ENCODE measurements at places on chromosomes 3 and 15.

- no peak for DNase-seq
Measured at GRCh38 chr3:6532101-6532500, 328.8 kb upstream of the GRM7 start.

DNA sequence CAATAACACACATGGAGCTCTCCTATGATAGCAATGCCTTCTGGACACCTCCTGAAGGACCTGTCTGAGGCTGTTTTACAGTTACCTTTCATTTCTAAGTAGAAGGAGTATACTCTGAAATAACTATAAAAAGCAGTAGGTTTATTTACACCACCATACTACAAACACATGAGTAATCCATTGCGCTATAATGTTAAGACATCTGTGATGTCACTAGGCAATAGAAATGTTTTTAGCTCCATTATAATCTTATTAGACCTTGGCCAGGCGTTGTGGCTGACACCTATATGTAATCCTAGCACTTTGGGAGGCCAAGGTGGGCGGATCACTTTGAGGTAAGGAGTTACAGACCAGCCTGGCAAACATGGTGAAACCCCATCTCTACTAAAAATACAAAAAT is 24.7 kb downstream of the PXK start:
- no peak for DNase-seq

GRCh38 chr3:59446775-59447465 is 397.1 kb upstream of the CFAP20DC start:
- DNase-seq, result no peak

- DNase-seq, result peak; percentile 58
Measured at GRCh38 chr15:51971375-51972133, at the start of gene LEO1. TSS of gene LEO1 (minus strand) at chr15:51971778. CDS start at chr15:51971745, 33 bp downstream.

DNA sequence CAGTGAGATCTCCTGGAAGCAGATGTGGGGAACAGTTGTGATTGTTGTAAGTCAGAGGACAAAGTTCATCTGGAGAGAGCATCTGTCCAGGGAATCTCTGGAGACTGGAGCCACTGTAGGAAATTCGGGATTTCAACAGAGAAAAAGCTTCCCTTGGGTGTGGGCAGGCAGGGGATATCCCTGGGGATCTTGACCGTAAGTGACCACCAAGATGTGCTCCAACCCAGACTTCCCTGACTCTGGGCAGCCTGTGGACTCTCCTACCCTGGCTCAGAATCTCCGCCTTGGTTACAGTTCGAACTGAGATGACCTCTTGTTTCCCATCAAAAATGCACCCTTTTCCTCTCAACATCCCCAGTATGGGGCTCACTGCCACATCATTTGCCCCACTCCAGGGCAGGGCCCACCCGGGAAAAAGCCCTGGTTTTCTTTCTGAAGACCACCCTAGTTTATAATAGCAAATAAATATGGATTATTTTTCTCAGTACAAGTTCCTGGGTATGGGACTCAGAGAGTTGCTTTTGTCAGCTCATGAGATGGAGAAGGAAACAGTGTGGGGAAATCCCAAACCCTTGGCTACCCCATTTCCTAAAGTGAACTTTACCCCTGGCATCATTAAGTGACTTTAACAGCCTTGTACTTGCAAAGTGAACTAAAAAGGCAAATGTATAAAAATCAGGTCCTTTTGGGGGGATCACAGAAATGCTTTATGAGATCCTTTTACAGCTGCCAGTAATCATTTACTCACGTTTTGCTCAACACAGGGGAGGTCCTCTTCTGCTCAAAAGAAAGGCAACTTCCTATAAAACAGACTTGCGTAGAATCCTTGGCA is 89.9 kb downstream of the CCNL1 start:
- DNase-seq, result no peak

GRCh38 chr15:63238796-63239195 is 38.6 kb upstream of the APH1B start:
- no peak for DNase-seq

DNA sequence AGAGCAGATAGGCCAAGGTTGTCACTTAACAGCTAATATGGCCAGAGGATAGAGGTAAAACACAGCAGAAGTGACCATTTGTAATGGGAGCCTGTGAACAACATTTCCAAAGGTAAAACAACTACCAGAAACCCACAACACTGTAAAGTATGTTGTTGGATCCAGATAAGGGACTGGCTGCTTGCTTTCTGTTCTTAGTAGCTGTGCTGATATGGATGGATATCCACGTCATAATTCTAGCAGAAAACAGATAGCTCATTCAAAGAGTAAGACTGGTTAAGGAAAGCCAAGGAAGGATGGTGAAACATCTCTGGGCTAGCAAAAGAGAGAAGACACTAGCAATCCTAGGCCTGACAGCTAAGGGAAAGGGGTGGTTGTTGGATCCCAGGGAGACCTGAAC is 36.9 kb upstream of the SPRED1 start:
- no peak for DNase-seq

DNA sequence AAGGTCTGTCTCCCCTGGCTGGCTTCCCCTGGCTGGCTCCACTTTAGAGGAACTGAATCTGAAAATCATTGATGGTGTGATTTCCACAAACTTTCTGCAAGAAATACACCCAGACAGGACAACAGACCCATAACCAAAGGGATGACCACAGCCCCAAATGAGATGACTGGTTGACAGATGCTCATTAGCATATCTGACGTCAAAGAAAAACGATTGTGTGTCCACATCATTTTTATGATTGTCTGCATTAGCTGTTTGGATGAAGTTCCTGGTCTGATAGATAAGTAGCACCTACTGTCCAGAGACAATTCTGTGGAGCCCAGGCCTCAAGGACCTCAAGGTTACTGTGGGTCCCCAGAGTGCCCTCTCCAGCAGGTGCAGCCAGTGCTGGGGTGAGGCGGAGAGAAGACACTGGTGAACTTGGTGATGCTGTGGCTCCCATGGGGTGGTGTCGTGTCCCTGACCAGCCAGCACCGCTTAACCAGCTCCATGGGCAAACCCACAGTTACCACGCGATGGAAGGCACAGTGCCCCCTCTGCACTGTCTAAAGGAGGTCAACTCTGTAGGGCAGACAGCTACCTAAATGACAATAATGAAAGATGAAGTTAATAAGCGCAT is 127.4 kb downstream of the NSMCE3 start:
- no peak for DNase-seq

DNA sequence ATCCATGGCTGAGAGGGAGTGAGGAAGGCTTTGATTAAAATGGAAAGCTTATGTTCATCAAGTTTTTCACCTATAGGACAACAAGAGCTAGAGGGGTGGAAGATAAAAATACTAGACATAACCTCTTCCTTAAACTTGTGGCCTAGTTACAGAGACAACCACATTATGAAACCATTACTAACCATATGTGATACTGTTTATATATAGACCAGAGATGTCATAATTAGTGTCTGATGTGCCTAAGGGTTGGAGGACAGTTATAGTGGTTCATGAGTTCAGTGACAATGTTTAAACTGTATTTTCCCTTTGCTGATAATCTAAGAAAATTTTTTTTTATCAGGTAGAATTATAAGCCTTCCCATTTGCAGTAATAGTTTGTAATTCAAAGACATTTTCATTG is 23.7 kb downstream of the PHLDB2 start:
- no peak for DNase-seq

DNA sequence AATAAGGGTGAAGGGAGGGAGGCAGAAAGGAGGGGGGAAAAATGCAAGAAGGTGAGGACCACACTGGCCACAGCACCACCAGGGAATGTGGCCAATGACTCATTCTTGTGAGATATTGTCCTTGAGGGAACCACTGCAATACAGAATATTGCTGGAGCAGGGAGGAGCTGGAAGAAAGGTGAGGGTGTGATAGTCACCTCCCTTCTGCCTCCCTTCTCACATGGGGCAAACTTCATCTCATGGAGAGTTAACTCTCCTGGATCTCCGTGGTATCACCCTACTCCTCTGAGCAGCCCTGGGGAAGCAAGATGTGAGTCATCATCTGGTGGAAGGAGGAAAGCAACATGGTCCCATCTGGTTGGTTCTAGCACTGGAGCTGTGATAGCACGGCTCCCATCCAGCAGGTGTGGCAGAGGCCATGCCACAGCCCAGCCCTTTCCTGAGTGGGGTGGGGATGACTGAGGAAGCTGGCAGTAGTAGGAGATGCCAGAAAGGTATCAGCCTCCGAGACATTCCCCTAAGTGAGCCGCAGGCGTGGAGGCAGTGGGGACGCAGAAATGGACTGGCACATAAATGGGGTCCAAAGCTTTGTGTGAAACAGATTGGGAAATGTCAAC is 115.9 kb upstream of the LPP start:
- DNase-seq, result no peak

DNA sequence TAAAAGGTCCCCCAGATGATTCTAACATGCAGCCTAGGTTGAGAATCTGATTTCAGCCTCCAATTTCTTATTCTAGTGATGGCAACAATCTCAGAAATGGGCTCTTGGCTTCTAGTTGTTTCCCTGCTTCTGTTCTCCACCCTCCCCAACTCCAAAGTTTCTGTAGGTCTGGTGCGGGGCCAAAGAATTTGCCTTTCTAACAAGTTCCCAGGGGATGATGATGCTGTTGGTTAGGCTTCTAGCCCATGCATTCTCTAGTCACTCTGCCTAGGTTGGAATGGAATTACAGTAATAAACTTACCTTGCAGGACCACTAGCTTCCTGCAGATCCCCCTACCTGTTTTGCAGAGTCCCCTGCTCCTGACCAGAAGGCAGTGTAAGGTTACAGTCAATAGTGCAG is 103.2 kb upstream of the PPP2R3A start:
- DNase-seq, result no peak

GRCh38 chr3:127036209-127037020 is 53.5 kb downstream of the PLXNA1 start:
- no peak for DNase-seq

DNA sequence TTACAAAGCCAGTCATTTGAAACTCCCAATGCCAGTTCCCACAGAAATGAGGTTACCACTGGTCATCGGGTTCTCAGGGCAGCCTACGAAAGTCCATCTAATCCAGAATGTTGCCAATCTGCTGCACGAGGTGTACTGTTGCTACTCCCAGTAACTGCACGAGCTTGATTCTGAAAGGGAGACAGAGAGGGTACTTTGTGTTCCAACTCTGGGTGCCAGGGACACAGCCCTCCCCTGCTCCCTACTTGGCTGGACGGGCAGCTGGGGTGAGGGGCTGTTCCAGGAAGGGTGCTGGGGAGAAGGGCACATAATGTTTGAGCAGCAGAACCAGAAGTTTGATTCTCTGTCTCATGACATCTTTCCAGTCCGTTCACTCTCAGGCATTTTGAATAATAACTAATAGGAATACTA is 27.1 kb upstream of the OSBPL11 start:
- no peak for DNase-seq

DNA sequence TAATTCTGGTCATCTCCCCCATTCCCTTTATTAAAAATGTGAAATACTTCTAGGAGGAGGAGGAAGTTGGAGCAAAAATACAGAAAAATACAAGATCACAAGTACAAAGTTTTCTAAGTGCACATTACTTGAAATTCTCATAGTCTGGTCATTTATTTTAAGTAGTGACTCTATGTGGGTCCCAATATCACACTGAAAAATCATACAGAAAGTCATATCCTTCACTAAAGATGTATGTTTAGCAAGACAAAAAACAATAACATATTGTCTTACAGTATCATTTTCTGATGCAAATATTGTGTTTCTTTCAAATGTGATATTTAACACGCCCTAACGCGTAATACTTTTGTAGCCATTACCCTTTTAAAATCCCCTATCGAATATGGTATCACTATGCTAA is 2.5 kb downstream of the ALDH1A2 start:
- DNase-seq, result no peak

GRCh38 chr3:151362751-151363174 is 21.8 kb downstream of the P2RY12 start:
- no peak for DNase-seq

All from stimulated activated CD4-positive, alpha-beta T cell treated with anti-CD3 and anti-CD28 coated beads, Interleukin-1b, Interleukin-23, amount 100 ng/mL, for 1 hour (primary cell).